BJ (cell line): ENCODE measurements at places on chromosomes 7 and 10.

DNA sequence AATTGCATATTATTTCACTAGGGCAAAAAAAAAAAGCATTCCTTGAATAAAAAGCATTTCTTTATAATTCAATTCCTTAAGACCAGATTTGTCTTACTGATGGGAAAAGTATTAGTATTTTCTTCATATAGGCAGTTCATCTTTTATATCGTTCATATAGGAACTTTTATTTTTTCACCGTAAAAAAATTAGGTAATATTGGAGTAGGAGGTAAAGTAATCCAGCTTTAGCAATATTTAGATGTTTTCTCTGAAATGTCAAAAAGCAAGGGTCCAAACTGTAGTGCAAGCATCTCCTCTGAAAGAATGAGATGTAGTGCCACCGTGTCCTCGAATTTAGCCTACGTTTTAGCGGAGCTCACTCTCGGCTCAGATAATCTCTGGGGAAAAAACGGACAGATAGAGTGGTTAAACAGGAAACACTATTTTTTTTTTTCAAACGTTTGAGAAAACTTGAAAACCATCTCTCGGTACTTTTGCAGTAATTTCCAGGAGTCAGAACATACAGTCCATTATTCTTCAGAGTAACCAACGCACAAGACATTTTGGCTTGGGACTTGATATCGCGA, 5.5 kb upstream of the SPAG6 start:
- DNase-seq: no peak

GRCh38 chr7:16668978-16669377, 23.0 kb downstream of the BZW2 start:
- no peak for DNase-seq

DNA sequence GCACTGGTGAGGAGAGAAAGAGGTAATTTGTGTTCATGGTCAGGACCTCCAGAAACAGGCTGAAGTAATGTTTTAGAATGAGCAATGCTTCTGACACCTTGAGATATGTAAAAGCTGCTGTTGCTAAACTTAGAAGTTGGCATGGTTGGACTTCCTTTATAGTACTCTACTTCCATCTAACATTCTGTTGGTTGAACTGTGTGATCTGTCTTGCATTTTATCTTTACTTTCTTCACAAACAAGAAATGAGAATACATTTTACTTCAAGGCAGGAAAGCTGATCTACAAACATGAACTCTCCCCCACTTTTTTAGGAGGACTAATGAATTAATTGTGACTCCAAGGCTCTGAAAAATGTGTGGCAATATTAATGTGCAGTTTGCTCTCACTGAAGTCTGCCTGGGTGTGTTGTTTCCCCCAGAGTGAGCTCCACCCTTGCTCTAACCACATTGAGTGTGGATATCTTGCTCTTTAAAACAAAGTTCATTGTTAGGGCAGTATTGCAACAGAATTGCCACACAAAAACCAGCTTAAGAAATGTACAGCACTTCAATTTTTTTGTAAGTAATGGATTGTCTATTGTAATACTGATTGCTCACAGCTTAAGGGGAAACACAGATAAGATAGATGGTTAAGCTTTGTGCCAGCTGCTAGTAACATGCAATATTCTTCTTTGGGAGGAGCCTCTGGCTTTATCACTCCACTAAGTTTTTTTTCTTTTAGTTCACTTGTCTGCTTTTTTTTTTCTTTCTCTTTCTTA, 69.0 kb downstream of the ADD3 start:
- DNase-seq: peak; percentile 81

DNA sequence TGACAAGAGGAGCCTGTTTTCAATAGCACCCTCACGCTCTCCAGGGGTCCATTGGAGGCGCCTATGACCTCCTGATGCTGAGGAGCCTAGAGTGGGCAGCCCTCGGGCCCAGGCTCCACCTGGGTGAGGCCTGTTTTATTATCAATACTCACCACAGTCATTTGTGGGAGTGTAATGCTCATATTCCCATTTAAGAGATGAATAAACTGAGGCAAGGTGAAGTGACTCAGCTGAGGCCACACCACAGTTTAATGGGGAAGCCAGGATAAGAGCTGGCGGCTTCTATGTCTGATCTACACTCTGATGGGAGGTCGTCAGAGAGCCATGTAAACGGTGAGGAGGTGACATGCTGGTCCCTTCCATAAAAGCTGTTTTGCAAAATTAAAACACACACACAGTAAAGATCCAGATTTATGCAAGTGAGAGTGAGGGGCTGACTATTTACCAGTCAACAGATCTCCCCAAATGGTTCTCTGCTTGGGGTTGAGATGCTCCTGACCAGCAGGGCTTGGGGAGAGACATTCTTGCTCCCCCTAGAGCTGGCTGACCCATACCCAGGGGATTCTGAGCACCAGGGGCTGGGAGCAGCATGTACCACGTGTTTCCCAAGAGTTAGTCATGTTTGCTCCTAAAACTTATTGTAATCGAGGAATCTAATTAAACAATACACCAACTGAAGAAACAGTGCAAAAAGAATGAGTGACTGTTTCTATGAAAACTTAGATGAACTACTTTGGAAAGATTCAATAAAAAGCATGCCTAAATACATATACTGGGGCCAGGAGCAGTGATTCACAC, 81.0 kb upstream of the INSIG1 start:
- no peak for DNase-seq

DNA sequence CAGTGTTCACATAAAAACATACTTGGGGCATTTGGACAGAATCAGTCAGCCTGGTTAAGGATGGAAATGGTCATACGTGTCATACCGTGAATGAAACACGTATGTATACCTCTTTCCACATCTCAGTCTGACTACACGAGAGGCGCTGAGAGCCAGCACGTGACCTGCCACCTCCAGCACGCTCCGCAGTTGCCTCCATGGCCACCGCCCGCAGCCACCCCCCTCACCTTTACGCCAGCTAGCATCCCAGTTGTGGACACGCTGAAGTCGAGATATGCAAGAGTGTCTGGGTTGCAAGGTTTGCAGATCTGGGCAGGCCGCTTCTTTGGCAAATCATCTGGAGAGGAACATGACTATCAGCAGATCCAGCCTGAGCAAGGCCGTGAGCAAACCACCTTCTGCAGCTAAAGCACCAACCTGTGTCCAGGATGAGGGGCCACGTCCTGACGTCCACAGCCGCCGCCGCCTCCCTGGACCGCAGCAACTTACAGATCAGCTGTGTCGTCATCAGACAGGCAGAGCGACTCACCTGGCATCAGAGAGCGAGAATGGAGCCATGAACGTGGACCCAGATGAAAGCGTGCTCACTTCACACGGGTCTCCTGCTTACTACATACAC, 209.4 kb downstream of the ZMYND11 start:
- DNase-seq: no peak

DNA sequence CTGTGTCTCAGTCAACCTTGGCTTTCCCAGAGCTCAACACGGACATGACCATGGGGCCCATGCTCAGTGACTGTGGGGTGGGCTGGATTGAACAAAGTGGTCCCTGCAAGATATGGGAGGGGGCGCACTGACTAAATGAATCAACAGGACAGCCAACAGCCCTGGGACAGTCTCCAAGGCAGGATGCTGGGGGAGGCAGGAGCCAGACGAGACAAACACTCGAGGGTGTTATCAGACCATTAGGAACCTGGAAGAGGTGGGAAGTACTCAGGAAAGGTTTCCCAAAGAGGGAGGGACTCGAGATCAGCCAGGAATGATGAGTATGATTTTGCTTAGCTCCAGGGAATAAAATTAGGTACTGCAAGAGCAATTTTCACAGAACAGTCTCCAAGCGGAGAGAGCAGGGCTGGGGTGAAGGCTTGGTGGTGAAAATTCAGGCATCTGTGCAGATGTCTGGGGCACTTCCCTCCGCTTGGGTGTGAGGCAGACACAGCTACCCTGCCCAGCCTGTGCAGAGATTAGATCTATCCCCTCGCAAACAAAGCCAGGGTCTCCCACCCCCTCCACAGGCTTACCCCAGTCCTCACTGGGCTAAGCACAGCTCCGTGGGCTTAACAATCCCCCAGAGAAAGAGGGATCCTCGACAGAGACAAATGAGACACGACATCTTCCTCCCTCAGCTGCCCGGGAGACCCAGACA, 261.1 kb upstream of the ZMIZ1 start:
- DNase-seq: no peak

GRCh38 chr10:93745408-93746065, 12.2 kb upstream of the LGI1 start:
- no peak for DNase-seq

DNA sequence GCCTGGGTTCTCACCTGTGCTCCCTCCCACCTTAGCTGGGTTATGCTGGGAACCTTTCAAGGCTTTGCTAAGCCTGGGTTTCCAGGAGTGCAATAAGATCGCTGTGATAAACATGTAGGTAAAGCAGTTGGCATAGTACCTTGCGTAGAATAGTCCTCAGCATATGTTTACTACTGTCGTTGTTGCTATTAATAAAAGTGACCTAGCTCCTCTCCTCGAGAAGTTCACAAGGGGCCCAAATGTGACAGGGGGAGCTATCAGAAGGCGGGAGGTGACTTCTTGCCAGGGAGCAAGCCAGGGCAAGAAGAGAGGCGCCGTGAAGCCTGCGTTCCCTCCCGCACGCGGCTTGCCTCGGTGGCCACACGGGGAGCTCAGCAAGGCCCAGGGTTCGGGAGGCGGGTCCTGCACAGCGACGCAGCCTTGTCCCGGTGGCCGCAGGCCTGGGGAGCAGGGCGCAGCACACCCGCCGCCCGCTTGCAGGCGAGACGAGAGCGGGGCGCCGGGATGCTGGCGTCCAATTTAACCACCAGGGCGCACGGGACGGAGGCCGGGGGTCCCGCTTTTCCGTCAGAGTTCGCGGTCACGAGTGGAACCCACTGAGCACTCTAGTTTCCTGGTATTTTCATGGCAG, 106.2 kb downstream of the SNX10 start:
- no peak for DNase-seq

DNA sequence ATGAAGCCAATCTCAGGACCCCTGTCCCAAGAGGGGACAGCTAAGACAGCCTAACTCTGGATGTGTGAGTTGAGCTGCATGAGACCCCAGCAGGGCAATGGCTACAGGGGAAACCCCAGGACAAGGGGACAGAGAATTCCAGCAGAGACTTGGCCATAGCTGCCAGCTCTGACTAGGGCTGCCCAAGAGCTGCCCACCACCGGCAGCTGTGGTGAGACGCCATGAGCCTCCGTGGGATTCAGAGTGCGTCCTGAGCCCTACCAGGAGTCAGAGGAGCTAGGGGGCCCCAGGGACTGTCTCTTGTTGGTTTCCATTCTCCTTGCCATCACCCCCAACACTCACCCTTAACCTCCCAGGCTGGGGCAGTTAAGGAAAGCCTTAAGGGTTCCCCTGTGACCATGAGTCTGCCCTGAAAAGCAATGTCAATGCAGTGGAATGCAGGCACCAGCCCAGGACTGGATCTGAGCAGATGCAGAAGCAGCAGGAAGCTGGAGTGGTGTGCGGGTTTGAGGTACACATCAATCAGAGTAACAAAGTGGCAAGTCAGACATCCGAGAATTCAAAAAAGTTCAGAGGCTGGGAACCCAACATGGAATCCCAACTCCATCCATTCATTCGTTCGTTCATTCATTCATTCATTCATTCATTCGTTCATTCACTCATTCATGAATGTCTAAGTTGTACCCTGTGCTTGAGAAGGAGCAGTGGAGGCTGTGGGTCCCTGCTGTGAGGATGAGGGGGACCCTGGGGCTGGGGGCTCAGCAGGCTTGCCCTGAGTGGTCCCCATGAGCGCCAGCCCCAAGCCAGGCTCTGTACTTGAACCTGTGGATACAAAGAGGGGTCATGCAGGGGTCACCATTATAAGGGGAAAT, 52.9 kb downstream of the C10orf120 start:
- no peak for DNase-seq

DNA sequence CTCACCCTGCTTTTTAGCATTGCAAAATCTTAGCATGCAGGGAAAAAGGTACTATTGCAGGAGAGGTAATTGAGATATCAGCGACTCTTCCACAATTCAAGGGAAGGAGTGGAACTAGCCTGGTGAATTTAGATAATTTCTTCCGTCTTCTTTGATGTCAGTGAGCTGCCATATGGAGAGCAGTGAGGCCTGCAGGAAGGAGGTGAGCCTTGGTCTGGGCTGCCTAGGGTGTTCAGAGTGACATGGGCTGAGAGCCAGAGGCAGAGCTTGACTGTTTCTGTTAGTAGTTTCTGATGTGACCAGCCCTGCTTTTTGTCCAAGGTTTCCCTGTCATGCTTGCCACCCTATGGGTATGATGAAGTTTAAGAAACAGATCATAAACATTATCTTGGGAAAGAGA, 28.6 kb downstream of the KAT6B start:
- DNase-seq: no peak

DNA sequence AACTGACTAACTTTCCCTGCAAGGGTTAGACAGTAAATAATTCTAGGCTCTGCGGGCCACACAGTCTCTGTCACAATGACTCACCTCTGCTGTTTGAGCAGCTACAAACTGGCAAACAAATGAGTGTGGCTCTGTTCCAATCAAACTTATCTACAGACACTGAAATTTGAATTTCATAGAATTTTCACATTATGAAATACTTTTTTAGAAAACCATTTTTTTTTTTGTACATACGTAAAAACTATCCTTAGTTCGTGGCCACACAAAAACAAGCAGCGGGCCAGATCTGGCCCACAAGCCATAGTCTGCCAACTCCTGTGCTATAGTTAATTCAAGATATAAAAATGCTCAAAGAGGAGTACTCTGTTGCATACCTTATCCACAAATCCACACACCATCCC, 32.6 kb downstream of the PIP4K2A start:
- no peak for DNase-seq

- no peak for DNase-seq
Observed at GRCh38 chr7:4957847-4958476, 1.0 kb downstream of the MMD2 start.

DNA sequence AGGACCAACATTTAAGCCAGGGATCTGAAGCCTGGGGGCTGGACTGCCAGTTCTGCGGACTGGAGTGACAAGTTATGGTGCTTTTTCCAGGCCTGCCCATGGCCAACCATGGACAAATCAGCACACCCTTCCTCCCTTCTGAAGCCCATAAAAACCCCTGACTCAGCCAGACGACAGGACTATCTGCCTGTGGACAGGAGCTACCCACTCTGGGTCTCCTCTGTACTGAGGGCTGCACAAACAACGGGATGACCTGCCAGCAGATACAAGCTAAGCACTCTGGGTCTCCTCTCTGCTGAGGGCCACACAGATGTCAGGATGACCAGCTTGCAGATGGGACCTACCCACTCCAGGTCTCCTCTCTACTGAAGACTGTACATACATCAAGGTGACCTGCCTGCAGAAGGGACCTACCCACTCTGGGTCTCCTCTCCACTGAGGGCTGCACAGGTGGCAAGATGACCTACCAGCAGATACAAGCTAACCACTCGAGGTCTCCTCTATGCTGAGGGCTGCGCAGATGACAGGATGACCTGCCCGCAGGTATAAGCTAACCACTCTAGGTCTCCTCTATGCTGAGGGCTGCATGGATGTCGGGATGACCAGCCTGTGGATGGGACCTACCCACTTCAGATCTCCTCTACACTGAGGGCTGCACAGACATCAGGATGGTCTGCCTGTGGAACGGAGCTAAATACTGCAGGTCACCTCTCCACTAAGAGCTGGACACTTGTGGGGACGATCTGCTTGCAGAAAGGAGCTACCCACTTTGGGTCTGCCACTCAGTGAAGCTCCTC, 110.1 kb upstream of the GPR22 start:
- no peak for DNase-seq

GRCh38 chr7:20132585-20132984, 84.6 kb downstream of the MACC1 start:
- DNase-seq: no peak

- no peak for DNase-seq
Observed at GRCh38 chr7:155107126-155107525, 37.0 kb downstream of the HTR5A start.

- no peak for DNase-seq
Observed at GRCh38 chr7:106053109-106053508, 59.0 kb downstream of the SYPL1 start.

GRCh38 chr7:43105521-43106120, 6.8 kb upstream of the HECW1 start:
- no peak for DNase-seq

- no peak for DNase-seq
Observed at GRCh38 chr10:17066807-17067206, 62.8 kb downstream of the CUBN start.
